ENCODE measurements at places on chromosomes 12 and 14.

DNA sequence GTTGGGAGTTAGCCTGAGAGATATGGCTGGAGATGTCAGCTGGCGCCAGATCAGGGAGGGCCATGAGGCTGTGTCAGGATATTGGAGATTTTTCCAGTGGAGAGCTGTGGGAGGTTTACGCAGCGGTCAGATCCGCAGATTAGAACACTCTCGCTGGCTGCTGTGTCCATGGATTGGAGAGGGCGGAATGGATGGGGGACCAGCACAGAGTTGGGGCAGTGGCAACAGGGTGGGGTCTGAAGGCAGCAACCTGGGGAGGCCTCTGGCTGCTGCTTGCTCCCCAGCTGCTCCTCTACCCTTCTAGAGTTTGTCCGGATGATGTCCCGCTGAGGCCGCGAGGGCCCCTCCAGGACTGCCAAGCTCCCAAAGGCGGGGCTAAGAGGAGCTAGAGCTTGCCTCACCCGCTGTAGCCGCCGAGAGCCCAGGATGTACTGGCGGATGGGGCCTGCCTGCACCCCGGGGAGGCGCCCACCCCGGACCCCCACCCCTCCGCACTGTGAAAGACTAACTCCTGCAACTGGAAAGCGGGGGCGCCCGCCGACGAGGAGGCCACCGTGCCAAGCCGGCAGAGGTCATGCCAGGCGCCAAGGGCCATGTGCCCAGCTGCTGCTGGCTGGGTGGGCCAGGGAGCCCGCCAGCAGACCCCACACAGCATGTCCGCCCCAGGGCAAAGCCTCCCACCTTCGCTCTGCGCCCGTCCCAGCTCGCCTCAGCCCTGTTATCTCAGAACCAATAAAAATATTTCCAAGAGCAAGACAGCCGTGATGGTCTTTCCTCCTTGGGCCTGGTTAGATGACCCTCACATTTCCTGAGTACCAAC lies 20.2 kb upstream of the MLEC start:
- DNase-seq: no peak

GRCh38 chr12:17132336-17132735 lies 526.4 kb upstream of the LMO3 start:
- no peak for DNase-seq

DNA sequence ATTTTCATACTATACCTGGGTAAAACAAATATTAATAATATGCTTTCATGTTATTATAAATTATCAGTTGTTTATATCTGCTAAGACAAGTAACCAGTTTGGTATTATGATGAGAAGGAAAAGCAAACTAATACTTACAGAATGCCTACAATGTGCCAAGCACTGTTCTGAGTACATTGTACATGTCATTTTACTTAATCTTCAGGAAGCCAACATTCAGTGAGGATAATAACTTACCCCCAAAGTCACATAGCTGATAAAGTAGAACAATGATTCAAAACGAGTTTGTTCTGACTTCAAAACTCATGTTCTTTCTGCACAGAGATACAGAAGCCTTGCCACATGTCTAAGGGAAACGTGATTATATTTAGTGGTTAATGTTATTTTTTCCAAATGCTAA lies 89.0 kb upstream of the DIO2 start:
- no peak for DNase-seq

GRCh38 chr14:71885301-71885700 lies 46.9 kb upstream of the RGS6 start:
- DNase-seq: no peak

GRCh38 chr14:20441461-20441860 lies 5.5 kb upstream of the KLHL33 start:
- DNase-seq: no peak

DNA sequence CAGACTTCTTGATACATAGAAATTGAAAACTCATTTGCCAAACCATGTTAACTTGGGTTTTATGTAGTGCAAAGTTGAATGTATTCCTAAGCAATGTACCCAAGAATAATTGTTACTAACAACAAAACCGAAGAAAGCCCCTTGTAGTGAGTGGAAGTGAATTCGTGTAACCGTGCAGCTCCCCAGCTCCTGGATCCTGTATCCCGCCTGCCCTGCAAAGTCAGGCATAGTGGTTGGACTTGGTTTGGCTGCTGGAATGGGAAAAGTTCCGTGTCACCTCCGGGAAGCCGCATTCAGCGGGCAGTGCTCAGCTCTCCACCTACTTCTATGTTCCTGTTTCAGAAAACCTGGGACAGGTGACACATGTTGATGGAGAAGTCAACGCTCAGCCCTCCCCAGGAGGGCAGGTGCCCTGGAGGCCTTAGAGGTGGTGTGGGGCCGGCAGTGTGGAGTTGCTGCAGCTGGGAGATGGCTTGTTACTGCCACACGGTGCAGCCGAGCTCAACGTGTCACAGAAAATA lies 29.2 kb upstream of the C14orf180 start:
- no peak for DNase-seq

DNA sequence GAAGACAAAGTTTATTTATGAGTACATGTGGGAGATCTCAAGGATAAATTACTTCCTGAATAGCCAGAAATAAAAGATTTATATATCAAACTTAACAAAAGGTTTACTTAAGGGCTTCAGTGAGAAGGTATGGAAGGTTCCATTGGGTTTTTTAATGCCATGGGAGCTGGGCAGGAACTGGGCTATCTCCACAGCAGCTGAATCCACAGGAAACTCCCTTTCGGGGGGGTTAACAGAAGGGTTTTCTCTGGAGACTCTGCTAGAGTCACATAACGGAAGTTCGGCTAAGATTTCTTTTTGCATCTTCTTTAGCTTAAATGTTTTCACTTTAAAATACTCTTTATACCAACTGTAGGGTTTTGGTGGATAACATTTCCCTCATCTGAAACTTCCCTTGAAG lies 113.5 kb downstream of the UNC79 start:
- DNase-seq: no peak

DNA sequence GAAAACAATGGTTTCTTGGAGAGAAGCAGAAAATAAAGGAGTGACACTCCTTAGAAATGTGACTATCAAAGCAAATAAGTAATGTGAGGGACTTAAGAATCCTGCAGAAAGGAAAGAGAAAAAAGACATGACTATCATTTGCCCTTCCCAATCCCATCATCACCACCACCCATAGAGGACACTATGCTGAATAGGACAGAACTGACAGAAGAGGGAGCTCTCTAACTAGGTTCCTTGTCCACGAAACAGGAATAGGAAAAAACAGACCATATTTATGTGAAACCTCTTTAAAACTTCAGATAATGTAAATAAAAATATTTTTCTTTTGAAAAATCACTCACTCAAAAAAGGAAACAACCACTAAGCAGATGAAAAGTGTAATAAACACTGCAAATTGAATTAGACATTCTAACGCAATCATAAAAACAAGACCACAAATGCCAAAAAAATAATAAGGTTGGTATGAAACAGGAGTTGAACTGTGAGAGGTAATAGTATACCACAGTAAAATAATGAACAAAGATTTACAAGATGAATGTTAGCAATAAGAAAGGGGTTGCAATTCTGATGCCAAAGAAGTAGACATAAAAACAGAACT lies 24.1 kb downstream of the KLRD1 start:
- peak; percentile 0 for DNase-seq

DNA sequence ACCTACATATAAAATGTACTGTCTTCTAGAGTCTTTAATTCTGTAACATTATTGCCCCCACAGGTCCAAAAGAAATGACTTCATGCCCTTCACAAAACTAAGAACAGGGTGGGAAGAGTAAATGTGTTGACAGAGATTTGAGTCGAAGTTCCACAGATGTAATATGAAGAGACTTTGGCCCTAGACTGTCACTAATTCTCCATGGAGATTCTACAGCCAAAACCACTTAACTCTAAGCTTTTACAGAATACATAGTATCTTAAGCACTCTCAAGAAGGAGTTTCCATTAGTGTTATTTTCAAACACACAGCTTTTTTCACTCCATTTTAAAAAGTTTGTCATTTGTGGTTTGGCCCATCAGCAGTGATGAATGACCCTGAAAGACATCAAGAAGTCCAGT lies 56.3 kb downstream of the ABCC9 start:
- DNase-seq: no peak

DNA sequence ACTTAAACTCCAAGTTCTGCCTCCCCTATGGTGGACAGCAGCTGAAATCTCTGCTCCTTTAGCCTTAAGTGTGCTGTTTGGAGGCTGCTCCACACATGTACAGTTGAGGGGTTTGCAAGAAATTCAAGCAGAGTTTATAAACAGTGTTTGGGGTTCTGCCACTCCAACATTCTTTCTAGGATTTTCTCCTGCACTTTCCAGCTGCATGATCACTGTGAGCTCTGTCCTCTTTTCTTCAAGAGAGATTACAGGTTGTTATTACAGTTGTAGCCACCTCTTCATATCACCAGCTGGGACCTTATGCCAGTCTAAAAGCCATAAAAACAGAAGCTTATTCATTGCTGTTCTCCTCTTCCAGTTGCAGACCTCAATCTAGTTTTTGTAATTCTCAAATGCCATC lies 8.4 kb downstream of the ZBTB25 start:
- DNase-seq: no peak

DNA sequence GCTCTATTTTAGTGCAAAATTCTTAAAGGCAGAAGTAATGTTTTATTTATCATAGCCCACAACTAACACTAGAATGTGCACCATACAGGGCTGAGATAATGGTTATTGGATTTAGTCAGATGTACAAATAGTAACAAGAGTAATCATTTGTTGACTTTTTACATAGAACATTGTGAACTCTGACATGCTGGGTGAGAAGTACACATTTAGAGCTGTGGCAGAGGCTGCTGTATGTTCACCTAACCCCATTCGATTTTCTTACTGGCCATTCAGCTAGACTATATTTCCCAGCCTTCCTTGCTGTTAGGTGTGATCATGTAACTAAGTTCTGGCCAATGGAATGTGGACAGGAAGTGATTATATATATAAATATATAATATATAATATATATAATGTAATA lies 89.1 kb downstream of the DRAM1 start:
- no peak for DNase-seq

DNA sequence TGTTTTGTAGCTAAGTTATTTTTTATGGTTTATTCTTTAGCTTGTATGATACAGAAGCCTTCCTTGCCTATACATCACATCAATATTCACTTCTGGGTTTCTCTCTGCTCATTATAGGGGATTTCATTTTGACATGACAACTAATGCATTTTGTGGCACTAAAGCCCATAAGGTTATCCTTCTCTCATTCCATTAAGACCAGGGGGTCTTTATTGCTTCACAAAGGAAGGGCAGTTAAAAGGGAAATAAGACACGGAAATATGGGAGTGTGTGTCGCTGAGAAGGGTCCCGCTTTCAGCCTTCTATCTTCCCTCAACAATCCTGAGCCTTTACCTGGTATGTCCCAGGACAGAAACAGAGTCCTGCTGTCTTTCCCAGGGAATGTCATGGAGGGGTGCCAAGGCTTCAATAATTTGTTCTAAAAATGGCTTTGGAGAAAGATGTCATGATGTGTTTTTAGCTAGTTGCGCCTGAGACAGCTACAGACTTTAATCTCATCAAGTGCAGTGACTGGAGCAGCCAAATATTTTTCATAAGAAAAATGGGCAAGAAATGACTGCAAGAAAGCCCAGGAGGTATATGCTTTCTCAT lies 1145.4 kb upstream of the TMEM132C start:
- DNase-seq: no peak

GRCh38 chr12:51941011-51941581 lies 10.4 kb upstream of the ACVR1B start:
- DNase-seq: no peak

GRCh38 chr14:61434311-61434710 lies 112.9 kb downstream of the PRKCH start:
- no peak for DNase-seq

DNA sequence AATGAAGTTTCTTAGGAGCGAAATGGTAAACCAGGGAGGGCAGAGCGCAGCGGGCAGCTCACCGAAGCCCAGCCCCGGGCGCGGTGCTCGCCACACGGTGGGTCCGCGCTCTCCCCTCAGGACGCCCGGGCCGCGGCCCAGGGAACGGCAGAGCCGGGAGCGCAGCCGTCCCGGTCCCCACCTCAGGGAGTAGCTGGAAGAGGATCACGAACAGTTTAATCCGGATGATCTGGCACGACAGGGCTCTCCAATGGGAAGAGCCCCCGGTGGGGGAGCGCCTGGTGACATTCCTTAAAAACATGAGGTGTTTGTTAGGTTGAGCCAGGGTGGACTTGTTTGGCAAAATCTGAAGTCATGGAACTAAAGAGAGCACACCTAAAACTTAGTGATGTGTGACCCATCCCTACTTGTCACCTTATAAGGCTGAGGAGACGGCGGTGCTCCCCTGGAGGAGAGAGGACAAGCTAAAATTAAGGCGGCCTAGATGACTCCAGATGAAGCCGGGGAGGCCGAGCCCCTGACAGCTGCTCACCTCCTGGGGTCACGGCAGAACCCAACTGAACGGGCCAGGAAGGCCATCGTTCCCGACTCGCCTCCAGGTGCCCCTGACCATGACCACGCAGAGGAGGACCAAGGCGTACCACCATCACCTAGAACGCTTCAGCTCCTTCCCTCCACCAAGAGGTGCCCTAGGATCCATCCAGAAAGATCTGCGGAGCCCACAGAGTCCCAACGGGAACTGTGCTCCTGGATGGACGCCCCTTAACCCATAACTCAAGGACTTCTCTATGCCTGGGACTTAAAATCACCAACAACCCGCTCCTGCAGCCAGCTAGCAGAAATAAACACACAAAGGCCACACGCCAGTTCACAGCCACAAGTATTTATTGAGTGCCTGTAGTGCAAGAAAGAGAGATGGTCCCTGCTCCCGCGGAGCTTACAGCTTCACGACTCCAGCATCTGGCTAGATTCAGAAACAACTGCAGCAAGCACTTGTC lies 866 bp upstream of the PITPNM2 start:
- DNase-seq: no peak

- no peak for DNase-seq
These were observed 32.1 kb downstream of the BAZ1A start for GRCh38 chr14:34843011-34843554.

DNA sequence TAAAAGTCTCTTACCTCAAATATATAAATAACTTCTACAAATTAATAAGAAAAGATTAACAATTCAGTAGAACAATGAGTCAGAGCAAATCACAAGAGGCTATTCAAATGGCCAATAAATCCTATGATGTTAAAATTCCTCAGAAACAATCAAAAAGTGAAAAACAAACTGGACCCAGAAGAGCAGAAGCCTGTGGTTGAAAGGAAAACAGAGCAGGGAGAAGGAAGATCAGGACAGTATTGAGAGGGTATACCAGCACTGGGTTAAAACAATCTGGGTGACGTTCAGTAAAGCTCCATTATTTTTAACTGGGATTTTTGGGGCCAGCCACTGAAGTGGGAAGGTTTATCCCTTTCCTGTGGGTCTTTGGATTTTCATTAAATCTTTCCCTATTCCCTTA lies 39.7 kb upstream of the PCED1B start:
- DNase-seq: no peak

DNA sequence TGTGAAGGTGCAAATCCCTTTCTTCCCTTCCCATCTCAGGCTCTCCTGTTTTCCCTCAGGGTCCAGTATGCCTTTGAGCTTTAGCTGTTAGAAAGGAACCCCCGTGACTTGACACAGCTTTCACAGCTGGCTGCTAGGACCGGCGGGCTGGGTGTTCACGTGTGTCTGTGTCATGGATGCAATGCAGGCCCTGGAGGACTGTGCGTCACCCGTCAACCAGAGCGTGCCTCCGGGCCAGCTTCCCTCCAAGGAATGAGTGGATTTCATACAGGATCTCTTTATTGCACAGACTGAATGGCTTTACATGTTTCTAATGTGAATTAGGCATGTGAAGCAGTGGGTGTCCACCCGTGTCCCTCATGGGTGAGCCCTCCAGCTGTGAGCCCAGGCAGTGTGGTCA lies 77.4 kb downstream of the AACS start:
- DNase-seq: no peak

GRCh38 chr12:130522244-130522834 lies 184.7 kb downstream of the PIWIL1 start:
- no peak for DNase-seq

- DNase-seq: no peak
These were observed 25.8 kb upstream of the ACTN1 start for GRCh38 chr14:69004731-69005431.

Data from NCI-H1092 (cell line).